Hematopoietic multipotent progenitor cell (in vitro differentiated cells): ENCODE measurements at places on chromosomes 13 and 19.

- no peak for DNase-seq
Observed at GRCh38 chr19:6958791-6959190, 62.4 kb downstream of the MBD3L2B start.

DNA sequence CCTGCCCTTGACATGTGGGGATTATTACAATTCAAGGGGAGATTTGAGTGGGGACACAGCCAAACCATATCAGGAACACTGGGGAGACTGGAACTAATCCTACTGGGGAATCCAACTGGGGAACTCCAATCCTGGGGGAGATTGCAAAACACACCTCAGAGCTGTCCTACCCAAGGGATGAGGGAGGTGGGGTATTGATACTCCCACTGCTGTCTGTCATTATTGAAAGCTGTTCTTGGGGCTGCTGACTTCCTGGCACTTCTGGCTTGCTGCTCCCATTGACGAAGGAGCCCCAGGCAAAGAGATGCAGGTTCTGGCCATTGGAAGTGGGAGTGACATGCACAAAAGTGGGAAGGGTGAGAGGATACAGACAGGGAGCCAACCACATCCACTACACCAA is 24.7 kb upstream of the POP4 start:
- no peak for DNase-seq

DNA sequence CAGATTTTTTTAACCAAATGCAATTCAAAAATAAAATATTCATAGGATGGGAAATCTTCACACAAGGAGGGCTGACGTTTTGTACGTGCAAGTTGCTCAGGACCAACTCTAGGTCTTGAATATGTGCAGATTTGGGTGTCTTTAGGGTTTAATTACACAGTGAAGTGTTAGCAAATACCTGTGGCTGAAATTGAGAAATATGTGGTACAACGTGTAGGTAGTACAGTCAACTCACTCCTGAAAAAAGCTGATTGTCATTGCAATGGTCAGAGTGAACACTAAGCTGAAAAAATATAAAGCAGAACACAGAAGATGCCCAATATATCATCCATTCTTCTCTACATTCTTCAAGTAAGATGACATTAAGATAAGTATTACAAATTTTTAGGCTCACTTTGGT is 314.3 kb downstream of the SLITRK1 start:
- no peak for DNase-seq

DNA sequence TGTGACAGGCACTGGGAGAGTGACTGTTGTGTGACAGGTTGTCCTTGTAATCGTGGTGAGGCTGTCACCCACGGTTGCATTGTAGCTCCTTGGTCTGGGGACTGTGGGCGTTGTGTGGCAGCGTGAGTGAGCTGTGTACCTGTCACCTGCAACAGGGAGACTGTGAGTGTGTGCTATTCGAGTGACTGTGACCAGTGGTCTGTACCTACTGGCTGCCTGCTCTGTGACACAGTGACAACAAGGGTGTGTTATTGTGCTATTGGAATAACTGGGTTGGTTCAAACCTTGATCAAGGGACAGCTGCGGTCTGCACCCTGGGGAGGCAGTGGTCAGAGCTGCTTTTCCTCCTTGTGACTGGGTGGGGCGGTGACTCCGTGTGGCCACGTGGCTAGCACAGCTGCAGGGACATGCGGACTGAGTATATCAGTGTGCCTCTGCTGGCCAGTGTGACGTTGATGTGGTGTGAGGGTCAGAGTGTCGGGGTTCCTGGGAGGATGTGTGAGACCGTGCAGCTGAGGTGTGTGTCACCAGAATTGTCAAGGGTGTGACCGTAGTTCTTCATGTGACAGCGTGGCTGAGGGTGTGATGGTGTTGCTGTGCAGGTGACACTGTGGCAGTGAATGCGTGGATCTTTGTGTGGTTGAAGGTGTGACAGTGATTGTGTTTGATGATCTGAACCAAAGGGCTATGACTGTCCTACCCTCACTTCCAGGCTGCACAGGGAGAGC is 10.1 kb upstream of the NFIX start:
- DNase-seq = no peak

GRCh38 chr19:10134040-10134439 is 14.3 kb upstream of the EIF3G start:
- DNase-seq = no peak

GRCh38 chr19:33370783-33371182 is 2.7 kb upstream of the CEBPG start:
- DNase-seq = no peak

GRCh38 chr13:112967686-112968379 is 1.2 kb upstream of the MCF2L start:
- no peak for DNase-seq

- DNase-seq = peak; percentile 20
Observed at GRCh38 chr19:55355213-55355821, 798 bp upstream of the COX6B2 start.

DNA sequence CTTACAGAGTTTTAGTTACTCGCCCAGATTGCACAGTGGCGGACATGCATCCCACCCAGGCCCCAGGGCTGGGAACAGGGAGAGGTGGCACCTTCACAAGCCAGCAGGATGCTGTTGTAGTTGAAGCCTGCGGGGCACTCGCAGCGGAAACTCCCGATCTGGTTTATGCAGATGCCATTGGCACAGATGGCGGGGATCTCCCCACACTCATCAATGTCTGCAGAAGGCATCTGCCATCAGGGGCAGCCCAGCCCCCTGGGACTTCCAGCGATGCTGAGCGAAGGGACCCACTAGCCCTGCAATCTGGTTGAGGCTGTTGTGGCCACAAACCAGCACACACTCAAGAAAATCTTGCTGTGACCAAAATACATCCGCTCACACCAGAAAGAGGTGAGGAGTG is 44.6 kb downstream of the CCL25 start:
- no peak for DNase-seq

DNA sequence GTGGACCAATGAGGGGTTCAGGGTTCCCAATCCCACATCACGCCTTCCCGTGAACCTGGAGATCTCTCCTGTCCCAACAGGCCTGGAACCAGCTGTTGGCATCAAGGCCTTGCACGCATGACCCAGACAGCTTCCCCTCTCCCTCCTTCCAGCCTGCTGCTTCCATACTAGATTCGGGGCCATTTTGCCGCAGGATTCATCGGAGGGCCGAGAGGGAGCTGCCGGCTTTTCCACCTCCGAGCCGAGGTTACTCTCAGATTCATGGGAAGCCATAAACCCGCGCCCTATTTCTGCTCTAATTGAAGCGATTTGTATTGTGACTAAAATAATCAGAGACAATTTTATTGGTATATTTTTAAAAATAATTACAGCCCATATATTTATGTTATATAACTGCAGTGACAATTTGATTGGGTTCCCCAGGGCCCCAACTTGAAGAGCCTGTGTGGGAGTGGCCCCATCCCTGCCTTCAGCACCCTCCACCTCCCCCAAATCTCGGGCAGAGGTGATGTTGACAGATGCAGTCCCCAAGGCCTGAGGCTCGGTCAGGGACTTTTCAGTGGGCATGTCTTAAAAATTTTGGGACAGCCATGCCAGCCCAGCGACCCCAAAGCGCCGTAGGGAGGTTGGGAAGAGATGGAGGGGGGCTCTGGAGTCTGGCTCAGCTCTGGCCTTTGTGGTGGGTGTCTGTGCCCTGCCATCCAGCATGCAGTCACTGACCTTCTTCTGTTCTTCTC is 30.8 kb upstream of the PEPD start:
- DNase-seq = no peak

DNA sequence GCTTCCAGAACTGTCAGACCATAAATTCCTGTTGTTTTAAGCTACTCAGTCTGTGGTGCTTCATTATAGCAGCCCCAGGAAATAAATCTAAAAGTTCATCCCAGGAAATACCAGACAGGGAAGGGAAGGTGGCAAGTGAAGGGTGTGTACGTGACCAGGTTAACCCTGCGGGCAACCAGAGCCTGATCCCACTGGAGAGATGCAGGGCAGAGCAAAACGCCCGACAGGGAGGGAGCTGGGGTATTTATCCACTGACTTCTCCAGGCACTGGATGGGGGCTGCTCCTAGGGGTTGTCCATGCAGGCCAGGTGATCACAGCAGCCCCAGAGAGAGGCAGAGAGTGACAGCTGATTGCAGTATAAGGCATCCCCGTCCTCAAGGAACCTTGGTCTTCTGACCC is 150.9 kb downstream of the CACNA1A start:
- no peak for DNase-seq

DNA sequence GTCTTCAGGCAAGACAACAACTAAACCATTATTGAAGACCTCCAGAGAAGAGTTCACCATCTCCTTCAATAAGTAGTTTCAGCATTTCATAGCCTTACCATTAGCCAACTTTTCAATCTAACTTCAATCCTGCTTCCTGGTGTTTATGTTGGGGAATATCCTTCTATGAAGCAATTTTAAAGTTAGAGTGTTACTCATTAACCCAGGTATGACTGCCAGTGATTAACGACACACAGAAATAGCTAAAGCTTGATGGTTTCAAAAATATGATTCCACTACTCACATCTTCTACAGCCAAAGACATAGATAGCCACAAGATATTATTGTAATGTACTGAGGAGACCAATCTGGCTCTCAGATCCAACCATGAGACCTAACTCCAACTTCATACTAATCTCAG is 403.2 kb downstream of the EFNB2 start:
- DNase-seq = no peak

DNA sequence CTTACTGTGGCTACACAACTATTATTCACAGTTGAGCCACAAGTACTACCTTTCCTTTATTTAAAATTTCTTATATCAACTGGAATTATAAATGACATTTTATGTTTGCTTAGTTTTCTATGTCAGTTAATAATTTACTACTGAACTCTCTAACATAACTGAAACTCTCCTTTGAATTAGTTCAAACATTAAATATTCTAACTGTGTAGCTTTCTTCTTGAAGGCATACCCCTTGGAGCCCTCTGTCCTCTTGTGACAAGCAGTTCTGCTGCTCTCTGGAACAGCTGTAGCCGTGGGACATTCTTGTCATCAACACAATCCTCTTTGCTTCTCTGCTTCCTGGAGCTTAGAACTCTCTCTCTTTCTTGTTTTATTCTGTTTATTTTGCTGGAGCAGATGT is 244.8 kb downstream of the NHLRC3 start:
- DNase-seq = no peak

DNA sequence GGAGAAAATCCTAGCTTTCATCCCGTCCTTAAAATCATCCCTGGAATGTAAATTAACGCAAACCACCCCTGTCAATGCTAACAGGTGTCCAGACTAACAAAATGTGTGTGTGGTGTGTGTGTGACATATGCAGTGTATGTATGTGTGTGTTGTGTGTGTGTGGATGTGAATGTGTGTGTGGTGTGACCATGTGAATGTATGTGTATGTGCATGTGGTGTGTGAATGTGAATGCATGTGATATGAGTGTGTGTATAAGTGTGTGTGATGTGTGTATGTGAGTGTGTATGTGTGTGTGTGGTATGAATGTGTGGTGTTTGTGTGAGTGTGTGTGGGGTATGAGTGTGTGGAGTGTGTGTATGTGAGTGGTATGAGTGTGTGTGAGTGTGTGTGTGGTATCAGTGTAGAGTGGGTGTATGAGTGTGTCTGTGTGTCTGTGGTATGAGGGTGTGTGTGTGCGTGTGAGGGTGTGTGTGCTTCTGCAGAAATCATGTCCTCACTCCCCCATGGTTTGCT is 190.8 kb downstream of the TEX29 start:
- DNase-seq = no peak

DNA sequence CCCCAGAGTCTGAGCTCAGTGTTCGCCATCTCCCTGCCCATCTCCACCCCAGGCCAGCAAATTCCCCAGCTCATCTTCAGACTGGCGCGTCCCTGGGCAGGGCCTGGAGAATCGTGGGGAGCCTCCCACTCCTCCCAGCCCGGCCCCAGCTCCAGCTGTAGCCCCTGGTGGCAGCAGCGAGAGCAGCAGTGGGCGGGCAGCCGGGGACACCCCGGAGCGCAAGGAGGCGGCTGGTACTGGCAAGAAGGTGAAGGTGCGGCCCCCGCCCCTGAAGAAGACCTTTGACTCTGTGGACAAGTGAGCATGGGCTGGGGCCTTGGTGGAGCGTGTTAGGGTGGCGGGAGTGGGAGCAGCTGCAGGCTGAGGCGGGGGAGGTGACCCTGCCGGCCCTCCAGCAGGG is 8.4 kb upstream of the PRR19 start:
- DNase-seq = no peak

- DNase-seq = no peak
Observed at GRCh38 chr13:55361141-55361540, 1779.6 kb upstream of the PRR20A start.

DNA sequence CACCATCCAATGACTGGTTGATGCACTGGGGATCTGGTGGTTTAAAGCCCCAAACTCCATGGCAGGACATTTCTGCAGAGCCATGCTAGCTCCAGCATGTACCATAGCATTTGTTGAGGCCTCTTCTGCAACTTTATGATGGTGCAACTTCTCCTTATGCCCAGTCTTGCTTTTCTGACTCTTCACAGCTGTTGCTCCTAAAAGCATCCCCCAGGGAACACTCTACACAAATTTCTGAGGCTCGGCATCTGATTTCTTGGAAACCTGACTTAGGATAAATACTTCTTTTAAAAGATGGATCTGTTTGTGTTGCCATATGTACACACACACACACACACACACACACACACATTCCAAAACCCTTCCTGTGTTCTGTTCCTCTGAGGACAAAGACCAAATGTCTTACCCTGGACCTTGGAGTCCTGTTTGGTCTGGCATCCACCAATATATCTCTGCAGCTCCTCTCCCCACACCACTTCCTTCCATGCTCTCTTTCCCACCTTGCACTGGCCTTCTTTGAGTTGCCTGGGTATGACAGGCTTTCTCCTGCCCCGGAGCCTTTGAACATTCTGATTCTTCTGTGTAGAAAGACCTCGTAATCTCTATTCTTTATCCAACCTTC is 388.5 kb upstream of the ZNF507 start:
- no peak for DNase-seq

GRCh38 chr13:66751691-66752090 is 478.4 kb downstream of the PCDH9 start:
- DNase-seq = no peak

- no peak for DNase-seq
Observed at GRCh38 chr13:98538876-98539275, 38.0 kb downstream of the STK24 start.

DNA sequence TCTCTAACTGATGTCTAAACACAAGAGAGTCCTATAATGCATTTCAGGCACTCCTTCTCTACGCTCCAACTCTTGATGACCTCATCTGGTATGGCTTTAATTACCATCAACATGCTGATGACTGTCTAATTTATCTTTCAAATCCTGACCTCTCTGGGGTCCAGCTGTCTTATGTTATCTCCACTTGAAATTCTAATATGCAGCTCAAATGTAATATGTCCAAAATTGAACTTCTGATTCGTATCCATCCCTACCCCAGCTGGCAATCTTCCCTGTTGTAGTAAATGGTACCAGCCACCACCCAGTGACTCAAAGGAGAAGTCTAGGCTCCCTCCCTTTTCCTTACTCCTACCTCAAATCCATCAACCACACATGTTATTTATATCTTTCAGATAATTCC is 288.0 kb upstream of the SLC10A2 start:
- no peak for DNase-seq

- no peak for DNase-seq
Observed at GRCh38 chr13:59643364-59643841, 520.3 kb downstream of the DIAPH3 start.

GRCh38 chr13:101289764-101290163 is 126.5 kb downstream of the NALCN start:
- DNase-seq = no peak

- no peak for DNase-seq
Observed at GRCh38 chr13:69580255-69580654, 527.4 kb upstream of the ATXN8OS start.
